Stimulated activated naive CD8-positive, alpha-beta T cell treated with anti-CD3 and anti-CD28 coated beads, Interleukin-15, Interleukin-2, amounts not matched to agents 100 U/mL and 50 U/mL, for 24 hours (primary cell): ENCODE measurements at places on chromosomes 4 and X.

- no peak for DNase-seq
Measured at GRCh38 chr4:79331126-79331876, 5.4 kb upstream of the NAA11 start.

- no peak for DNase-seq
Measured at GRCh38 chr4:148055844-148056243, 324.0 kb downstream of the ARHGAP10 start.

GRCh38 chr4:61461956-61462355, 261.8 kb downstream of the ADGRL3 start:
- DNase-seq: no peak

DNA sequence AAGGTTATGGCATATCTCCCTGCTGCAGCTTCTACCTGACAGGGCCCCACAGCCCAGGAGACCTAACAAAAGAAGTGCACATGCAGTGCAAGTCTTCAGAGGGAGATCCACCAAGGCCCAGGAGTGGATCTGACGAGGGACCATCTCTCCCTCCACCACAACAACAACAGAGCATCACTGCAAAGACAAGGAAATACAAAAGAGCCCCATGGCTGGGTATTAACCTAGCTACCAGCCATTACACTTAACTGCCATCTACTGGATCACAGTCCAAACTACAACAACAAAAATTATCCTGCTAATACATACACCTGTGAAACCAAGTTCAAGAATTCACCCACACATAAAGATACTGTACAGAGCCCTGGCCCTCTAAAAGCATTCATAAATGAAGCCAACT, 280.2 kb upstream of the SLC7A11 start:
- no peak for DNase-seq

GRCh38 chrX:124343016-124343415, 3.3 kb upstream of the SH2D1A start:
- DNase-seq: no peak

DNA sequence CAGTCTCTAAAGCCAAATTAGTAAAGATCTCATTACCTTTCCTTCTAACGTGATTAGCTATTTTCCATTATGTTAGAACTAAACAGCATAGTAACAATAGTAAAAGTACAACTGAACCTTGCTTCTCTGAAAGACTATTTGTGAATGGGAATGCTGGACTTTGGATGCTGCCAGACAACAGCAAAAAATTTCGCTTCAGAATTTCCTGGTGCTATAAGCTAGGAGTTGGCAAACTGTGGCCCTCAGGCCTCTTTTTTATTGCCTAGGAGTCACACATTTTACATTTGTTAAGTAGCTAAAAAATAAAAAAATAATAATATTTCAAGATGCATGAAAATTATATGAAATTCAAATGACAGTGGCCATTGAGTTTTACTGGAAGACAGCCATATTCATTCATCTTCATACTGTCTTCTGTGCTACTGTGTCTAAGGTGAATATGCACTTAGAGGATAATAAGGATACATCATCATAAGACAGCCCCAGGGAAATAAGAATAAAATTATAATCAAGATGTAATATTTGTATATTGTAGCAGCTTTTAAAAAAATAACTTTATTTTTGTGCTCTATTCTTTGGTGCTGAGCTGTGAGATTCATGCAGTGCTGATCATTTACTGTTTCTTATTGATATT, 34.6 kb downstream of the RASGEF1B start:
- no peak for DNase-seq

- no peak for DNase-seq
Measured at GRCh38 chrX:31893525-31893924, 821.7 kb upstream of the FTHL17 start.

GRCh38 chrX:874061-874460, 243.5 kb downstream of the SHOX start:
- no peak for DNase-seq

- DNase-seq: no peak
Measured at GRCh38 chrX:84453351-84454246, 48.7 kb downstream of the HDX start.

DNA sequence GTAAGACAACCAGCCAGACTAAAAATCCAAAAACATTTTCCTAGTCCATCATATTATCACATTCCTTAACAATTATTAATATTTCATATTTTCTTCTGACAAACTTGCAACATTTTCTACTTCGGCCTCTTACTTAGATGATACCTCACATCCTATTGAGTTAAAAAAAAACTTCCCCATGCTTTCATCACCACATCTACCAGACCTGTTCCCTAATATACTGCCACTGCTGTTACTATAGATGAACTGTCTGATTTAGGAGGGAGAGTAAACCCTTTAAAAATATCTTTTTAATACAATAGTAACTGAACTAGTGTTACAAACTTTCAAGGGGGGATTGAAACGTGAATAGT, 1.5 kb downstream of the FAM200B start:
- no peak for DNase-seq

GRCh38 chr4:72463724-72464123, 105.3 kb downstream of the ADAMTS3 start:
- no peak for DNase-seq

GRCh38 chr4:575281-576141, 584 bp downstream of the TMEM271 start:
- peak; percentile 33 for DNase-seq

- DNase-seq: no peak
Measured at GRCh38 chr4:105184316-105184980, 37.8 kb downstream of the TET2 start.
